H4 (cell line): ENCODE measurements at places on chromosomes 3 and 15. TPM values are rescaled to one million over a fixed set of nuclear protein-coding genes. Genes with fewer than 3 reads are reported as not detected.

STRIT1 gene
- not detected in 2 replicates for total RNA-seq

FAM81A gene
- 3.9 and 5.6 TPM in 2 replicates for total RNA-seq

LRRIQ4 gene
- not detected in 2 replicates for total RNA-seq

ADAMTS9 gene
- 1.8 and 4.4 TPM in 2 replicates for total RNA-seq

TIPARP gene
- 43.2 and 45.4 TPM in 2 replicates for total RNA-seq

AADAC gene
- 0.08 TPM in 1 of 2 replicates, not detected in the other for total RNA-seq

SPATA12 gene
- 0.14 TPM in 1 of 2 replicates, not detected in the other for total RNA-seq

C3orf85 gene
- not detected in 2 replicates for total RNA-seq

GHRL gene
- not detected in 2 replicates for total RNA-seq

LTK gene
- total RNA-seq = 0.21 and 0.37 TPM in 2 replicates

FBLN2 gene
- total RNA-seq = not detected in 2 replicates

LMOD3 gene
- total RNA-seq = not detected in 2 replicates

PPP2R3A gene
- 7.5 and 9.0 TPM in 2 replicates for total RNA-seq

CLDN16 gene
- total RNA-seq = 0.15 TPM in 1 of 2 replicates, not detected in the other

FOXL2NB gene
- 1.9 and 3.4 TPM in 2 replicates for total RNA-seq

FBXL2 gene
- 3.0 and 3.8 TPM in 2 replicates for total RNA-seq

PRICKLE2 gene
- 2.5 and 3.1 TPM in 2 replicates for total RNA-seq

GRM7 gene
- total RNA-seq = not detected in 2 replicates

NR1I2 gene
- not detected in 2 replicates for total RNA-seq

GALNT15 gene
- total RNA-seq = not detected in 2 replicates

SLCO3A1 gene
- total RNA-seq = 7.2 and 9.3 TPM in 2 replicates

PCCB gene
- total RNA-seq = 71.4 and 73.2 TPM in 2 replicates

SCAMP2 gene
- 14.3 and 21.3 TPM in 2 replicates for total RNA-seq

COLQ gene
- total RNA-seq = not detected in 2 replicates

ERICH6 gene
- 0.06 TPM in 1 of 2 replicates, not detected in the other for total RNA-seq

XCR1 gene
- not detected in 2 replicates for total RNA-seq

EIF3J gene
- 39.1 and 40.0 TPM in 2 replicates for total RNA-seq

ZNF770 gene
- 12.7 and 16.4 TPM in 2 replicates for total RNA-seq

FAM43A gene
- total RNA-seq = 4.0 and 4.6 TPM in 2 replicates

GOLGA8H gene
- total RNA-seq = 0.46 TPM in 1 of 2 replicates, not detected in the other

SOX14 gene
- not detected in 2 replicates for total RNA-seq

MB21D2 gene
- 21.2 and 25.1 TPM in 2 replicates for total RNA-seq

TRA2B gene
- total RNA-seq = 336 and 367 TPM in 2 replicates

SAMMSON gene
- not detected in 2 replicates for total RNA-seq

CYP19A1 gene
- 0.90 and 4.8 TPM in 2 replicates for total RNA-seq

SKOR1 gene
- not detected in 2 replicates for total RNA-seq

TNNC1 gene
- total RNA-seq = 1.3 TPM in 1 of 2 replicates, not detected in the other

AQP9 gene
- not detected in 2 replicates for total RNA-seq

BFSP2 gene
- not detected in 2 replicates for total RNA-seq

ATP13A4 gene
- 0.02 TPM in 1 of 2 replicates, not detected in the other for total RNA-seq
